ENCODE measurements at places on chromosomes 5 and 9.
A peak's percentile ranks its signal among the peaks of the same experiment; 100 is the strongest.

GRCh38 chr5:136047858-136048257 is 19.1 kb downstream of the TGFBI start:
- no peak for DNase-seq

- DNase-seq: no peak
These were observed 26.6 kb downstream of the HABP4 start for GRCh38 chr9:96476591-96476990.

GRCh38 chr9:114475412-114476135 is 29.7 kb downstream of the WHRN start:
- no peak for DNase-seq

- peak; percentile 86 for DNase-seq
These were observed at the start of gene ARHGEF28 for GRCh38 chr5:73625944-73626811. ARHGEF28 (plus strand) TSS chr5:73626196; CDS start chr5:73684852, 58,656 bp downstream.

- peak; percentile 54 for DNase-seq
These were observed 588.0 kb upstream of the TUSC1 start for GRCh38 chr9:26266146-26266793.

- no peak for DNase-seq
These were observed 28.4 kb upstream of the TLE1 start for GRCh38 chr9:81717747-81718077.

DNA sequence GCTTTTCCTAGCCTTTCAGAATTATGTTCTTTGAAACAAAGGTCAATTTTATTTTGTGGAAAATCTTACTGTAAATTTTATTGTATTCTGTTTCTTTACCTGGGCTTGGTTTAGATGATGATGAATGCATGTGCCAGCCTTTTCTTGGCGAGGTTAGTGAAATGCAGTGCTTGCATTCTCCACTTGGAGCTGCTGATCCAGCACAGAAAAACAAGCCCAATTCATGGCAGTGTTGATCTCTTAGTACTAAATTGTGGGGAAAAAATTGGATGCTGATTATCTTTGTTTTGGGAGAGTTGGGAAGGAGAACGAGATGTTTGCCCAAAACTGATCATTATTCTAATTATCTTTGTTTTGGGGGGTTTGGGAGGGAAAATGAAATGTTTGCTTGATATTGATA is 3.7 kb downstream of the HABP4 start:
- DNase-seq: peak; percentile 57

- no peak for DNase-seq
These were observed 19.7 kb downstream of the NAA35 start for GRCh38 chr9:85960688-85961093.

DNA sequence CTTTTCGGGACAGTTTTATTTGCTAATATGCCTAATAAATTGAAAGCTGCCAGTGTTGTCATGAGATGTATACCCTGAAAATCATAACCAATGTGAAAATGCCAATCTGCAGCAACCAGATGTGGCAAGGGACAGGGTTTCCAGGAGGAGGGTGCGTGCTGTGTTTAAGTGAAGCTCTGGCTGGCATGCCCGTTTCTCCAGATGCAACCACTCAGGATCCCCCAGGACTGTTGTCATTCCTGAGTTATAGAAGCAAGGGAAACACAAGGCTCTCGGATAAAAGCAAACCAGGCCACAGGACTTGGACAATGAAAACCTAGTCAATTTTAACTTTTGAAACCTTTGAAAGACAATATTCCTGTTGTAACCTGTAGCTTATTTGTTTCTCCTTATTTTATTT is 360.2 kb downstream of the SLIT3 start:
- DNase-seq: no peak

DNA sequence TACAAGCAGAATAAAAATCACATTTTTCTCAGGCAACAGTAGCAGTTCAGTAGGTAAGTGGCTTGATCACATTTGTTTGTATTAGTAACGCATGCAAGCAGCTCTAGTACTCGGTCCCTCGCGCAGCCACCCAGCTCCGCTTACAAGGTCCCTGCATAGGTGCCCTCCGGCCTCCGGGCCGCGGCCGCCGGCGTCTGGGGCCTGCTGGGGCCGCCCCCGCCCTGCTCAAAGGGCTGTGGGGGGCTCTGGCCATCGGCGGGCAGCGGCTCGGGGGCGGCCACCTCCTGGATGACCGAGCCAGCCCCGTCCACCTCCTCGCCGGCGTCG is 50.2 kb upstream of the UBAC1 start:
- no peak for DNase-seq

DNA sequence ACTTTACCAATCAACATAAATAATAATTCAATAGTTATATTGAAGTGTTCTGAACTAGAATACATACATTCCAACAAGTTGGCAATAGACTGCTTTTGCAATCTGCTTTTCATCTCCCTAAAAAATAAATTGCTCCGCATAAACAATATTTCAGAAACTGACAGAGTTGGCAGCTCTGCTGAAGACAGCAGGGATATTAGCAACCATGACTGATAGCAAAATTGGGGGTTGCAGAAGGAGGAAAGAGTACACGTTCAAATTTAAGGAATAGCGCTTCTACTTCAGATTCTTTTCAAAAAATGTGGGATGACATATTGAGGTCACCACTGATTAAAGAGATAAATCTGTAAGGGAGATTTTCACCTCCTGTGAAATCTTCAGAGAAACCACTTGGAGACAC is 521.2 kb downstream of the DTWD2 start:
- no peak for DNase-seq

DNA sequence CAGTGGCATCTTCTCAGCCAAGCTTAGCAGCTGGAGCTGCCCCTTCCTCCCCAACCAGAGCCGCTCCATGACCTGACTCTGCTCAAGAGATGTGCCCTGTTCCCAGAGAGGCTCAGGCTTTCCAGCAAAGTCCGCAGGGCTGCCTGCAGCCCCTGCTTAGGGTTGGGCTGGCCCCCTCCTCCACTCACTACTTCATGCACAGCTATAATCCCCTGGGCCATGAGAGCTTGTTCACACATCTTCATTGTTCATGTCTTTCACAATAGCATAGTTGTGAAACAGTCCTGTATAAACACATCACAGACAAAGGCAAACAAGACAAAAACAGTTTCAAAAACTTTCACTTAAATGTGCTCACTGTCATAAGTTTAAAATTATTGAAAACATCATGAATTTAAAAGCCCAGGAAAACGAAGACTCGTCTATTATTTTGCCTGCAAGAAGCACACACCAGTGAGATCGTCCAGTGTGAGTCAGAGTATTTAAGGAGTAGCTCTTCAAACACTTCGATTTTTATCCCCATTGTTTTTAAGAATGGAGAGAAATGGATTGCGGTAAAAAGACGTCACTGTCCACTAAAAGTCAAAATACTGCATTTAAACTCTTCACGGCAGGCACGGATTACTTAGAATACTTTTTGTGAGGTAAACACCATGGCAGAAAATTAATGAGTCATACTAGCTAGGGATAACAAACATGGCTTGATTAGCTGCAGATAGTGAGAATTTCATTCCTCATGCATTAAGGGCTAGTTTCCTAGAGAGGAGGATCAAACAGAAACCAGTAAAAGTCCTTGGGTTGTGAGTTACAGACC is 40.7 kb upstream of the S1PR3 start:
- no peak for DNase-seq

DNA sequence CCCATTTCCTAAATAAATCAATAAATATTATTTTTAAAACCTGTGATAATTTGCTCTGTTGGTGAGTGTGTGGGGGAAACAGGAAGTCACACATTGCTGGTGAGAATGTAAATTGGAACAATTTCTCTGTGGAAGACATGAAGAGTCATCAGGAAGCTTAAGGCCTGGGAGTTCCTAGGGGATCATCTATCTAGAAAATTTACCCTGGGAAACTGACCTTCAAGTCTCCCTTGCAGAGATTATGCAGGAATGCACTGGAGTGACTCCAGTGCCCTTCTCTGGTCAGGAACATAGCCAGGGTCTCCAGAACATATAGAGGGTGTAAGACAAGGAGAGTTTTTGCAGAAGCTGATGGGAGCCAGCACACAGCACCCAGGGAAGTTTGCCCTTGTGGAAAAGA is 13.0 kb upstream of the GCNT1 start:
- no peak for DNase-seq

DNA sequence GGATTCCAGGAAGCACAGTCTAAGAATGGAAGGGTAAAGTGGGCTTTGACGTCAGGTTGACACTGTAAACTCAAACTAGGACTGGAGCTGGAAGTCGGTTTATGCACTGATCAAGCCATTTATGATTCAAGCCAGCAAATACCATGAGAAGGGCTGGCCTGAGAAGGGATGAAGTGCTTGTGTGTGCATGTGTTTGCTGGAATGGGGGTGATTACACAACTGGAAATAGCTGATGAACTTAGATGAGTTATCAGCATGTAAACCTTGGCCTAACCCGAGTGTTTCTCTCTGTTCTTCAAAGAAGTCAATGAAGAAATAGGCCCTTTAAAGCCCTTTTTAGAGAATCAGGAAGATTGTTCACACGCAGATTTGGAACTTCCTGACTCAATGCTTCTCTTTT is 287.6 kb downstream of the RFX3 start:
- DNase-seq: no peak

- no peak for DNase-seq
These were observed 14.0 kb downstream of the UBAP2 start for GRCh38 chr9:34034698-34035065.

- DNase-seq: peak; percentile 6
These were observed 15.5 kb upstream of the SLC36A3 start for GRCh38 chr5:151318850-151319732.

DNA sequence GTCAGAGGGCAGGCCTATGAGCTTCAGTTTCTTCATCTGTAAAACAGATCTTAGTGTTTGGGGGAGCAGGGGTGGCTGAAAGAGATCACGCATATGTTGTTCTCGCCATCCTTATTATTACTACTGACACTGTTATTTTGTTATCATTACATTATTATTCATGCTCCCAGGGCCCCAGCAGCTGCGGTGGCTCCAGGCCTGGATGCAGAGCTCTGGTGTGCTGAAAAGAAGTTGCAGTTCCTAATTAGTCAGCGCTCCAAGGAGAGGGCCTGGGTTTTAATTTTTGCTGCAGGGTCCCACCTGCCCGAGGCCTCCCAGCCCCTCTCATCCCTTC is 19.5 kb downstream of the CXXC5 start:
- DNase-seq: peak; percentile 42

DNA sequence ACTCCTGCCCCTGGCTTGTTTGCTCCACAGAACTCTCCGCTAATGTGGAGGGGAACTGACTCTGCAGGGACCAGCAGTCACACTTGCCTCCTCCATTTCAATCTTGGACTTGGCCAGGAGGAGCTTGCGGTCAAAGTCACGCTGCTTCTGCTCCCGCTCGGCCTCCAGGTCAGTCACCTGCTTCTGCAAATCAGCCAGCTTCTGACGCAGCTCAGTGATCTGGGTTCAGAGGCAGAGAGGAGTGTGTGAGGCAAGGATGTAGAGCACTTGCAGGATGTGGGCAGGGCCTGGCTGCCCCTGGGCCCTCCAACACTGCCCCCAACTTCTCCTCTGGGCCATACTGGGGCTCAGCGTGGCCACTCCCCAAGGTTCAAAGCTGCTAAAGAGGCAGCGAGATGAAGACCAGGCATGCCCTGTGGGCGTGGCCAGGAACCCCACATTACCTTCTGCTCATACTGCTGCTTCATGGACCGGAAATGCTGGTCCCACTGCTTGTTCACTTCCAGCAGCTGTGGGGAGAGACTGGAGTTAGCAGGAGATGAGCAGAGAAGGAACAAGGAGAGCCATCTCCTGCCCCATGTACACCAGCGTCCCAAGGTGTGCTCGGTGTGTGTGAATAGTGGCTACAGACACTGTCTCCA is 22.2 kb downstream of the GPX3 start:
- DNase-seq: peak; percentile 85

- DNase-seq: no peak
These were observed 202.4 kb downstream of the MAPKAP1 start for GRCh38 chr9:125504616-125505015.

GRCh38 chr9:68979538-68980314 is 34.2 kb downstream of the PRKACG start:
- no peak for DNase-seq

GRCh38 chr9:116658265-116658664 is 28.8 kb upstream of the TRIM32 start:
- DNase-seq: no peak

DNA sequence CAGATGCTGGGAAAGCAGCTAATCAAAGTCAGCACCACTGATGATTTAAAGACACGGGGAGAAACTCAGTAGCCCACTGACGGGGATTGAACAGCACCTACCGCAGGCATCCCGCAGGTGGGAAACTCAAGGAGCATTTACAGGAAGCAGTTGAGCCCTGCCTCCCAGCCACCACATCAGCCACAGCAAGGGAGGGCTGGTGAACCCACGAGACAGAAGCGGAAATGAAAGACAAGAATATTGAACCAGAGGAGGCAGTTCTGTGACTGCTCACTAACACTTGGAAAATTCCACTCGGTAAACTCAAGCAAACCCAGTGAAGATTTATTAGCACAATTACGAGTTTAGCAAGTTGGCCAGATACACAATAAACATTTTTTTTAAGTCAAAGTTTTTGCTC is 10.6 kb upstream of the FAM163B start:
- DNase-seq: peak; percentile 35

GRCh38 chr9:117412006-117412715 is 2.7 kb downstream of the ASTN2 start:
- no peak for DNase-seq

- peak; percentile 53 for DNase-seq
These were observed 17.9 kb upstream of the SPINK4 start for GRCh38 chr9:33222031-33222430.

GRCh38 chr5:79086116-79086515 is 16.5 kb downstream of the BHMT2 start:
- no peak for DNase-seq

DNA sequence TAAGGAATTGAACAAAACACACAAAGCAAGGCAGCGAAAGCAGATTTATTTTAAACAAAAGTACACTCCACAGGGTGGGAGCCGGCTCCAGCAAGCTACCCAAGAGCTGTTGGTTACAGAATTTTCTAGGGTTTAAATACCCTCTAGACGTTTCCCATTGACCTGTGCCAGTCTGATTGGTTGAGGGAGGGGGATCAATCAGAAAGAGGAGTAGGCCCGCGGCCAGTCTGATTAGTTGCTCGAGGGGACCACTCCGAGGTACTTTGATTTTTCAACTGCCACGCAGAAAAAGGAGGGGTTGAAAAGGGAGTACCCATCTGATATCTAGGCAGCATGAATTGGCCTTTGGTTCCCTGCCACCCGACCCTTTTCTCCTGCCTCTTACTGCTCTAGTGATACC is 998 bp downstream of the SRP19 start:
- DNase-seq: no peak

GRCh38 chr9:130073373-130073772 is 19.7 kb downstream of the GPR107 start:
- peak; percentile 53 for DNase-seq

GRCh38 chr5:160922311-160922710 is 70.3 kb upstream of the ATP10B start:
- DNase-seq: no peak

- DNase-seq: no peak
These were observed 11.5 kb upstream of the FAM120AOS start for GRCh38 chr9:93464876-93465275.

DNA sequence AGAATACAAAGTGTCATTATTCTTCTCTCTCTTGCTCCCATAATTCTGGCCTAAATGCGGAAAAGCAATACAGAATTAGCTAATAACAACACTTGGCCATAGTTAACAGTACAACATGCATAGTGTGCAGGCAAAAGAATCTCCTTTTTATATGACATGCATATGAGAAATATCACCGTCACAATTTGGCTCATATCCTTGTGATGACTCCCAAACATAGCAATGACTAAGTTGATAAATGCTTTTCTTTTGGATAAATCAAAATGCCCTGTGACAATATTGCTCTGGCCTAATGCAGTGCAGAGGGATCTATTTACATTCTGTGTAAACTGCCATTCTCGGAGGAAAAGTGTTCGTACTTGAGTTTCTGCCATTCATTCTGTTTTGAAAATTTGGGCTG is 121.9 kb upstream of the GHR start:
- no peak for DNase-seq
